T-helper 2 cell treated with Interferon-gamma antibody and Interleukin-4, amounts not matched to agents 100 ng/mL and 5 ng/mL, for 36 hours (primary cell): ENCODE measurements at places on chromosomes 7 and 10. TPM values are rescaled to one million over a fixed set of nuclear protein-coding genes. Genes with fewer than 3 reads are reported as not detected.

Gene CLRN3
- not detected in 2 replicates for total RNA-seq

Gene GPR15LG
- total RNA-seq = not detected in 2 replicates

Gene METTL27
- 2.6 and 2.7 TPM in 2 replicates for total RNA-seq

Gene RPEL1
- not detected in 2 replicates for total RNA-seq

Gene SH3PXD2A
- total RNA-seq = 11.1 and 11.9 TPM in 2 replicates

Gene PKD2L1
- 0.14 and 0.20 TPM in 2 replicates for total RNA-seq

Gene DTX2
- 29.2 and 29.6 TPM in 2 replicates for total RNA-seq

Gene SLC16A12
- 0.02 TPM in 1 of 2 replicates, not detected in the other for total RNA-seq

Gene CLDN15
- total RNA-seq = 21.8 and 23.1 TPM in 2 replicates

Gene FAM180A
- not detected in 2 replicates for total RNA-seq

Gene NUTM2E
- 0.11 TPM in 1 of 2 replicates, not detected in the other for total RNA-seq

Gene HMX3
- total RNA-seq = not detected in 2 replicates

Gene COL1A2
- 0.25 TPM in 2 replicates for total RNA-seq

Gene MMRN2
- total RNA-seq = not detected in 2 replicates

Gene MMD2
- not detected in 2 replicates for total RNA-seq

Gene HERPUD2
- total RNA-seq = 33.9 and 34.0 TPM in 2 replicates

Gene RPS24
- total RNA-seq = 1,478 and 1,530 TPM in 2 replicates

Gene TMEM139
- total RNA-seq = 0.89 and 1.2 TPM in 2 replicates

Gene ATOH7
- total RNA-seq = not detected in 2 replicates

Gene CHAT
- total RNA-seq = 0.14 TPM in 1 of 2 replicates, not detected in the other

Gene RBP3
- total RNA-seq = not detected in 2 replicates

Gene FOXI2
- not detected in 2 replicates for total RNA-seq

Gene CDC14C
- not detected in 2 replicates for total RNA-seq

Gene LIPJ
- total RNA-seq = 0.18 TPM in 1 of 2 replicates, not detected in the other

Gene IFT22
- 7.1 and 7.6 TPM in 2 replicates for total RNA-seq

Gene CYP2E1
- total RNA-seq = 0.39 TPM in 2 replicates

Gene NPC1L1
- total RNA-seq = not detected in 2 replicates

Gene CWF19L1
- total RNA-seq = 43.3 and 44.3 TPM in 2 replicates

Gene SPAM1
- not detected in 2 replicates for total RNA-seq

Gene GNAI1
- 0.66 and 0.70 TPM in 2 replicates for total RNA-seq

Gene TIMM23B
- 20.5 and 21.9 TPM in 2 replicates for total RNA-seq
